ENCODE measurements at places on chromosomes 12 and 14. TPM values are rescaled to one million over a fixed set of nuclear protein-coding genes. Genes with fewer than 3 reads are reported as not detected.
A peak's percentile ranks its signal among the peaks of the same experiment; 100 is the strongest.

DNA sequence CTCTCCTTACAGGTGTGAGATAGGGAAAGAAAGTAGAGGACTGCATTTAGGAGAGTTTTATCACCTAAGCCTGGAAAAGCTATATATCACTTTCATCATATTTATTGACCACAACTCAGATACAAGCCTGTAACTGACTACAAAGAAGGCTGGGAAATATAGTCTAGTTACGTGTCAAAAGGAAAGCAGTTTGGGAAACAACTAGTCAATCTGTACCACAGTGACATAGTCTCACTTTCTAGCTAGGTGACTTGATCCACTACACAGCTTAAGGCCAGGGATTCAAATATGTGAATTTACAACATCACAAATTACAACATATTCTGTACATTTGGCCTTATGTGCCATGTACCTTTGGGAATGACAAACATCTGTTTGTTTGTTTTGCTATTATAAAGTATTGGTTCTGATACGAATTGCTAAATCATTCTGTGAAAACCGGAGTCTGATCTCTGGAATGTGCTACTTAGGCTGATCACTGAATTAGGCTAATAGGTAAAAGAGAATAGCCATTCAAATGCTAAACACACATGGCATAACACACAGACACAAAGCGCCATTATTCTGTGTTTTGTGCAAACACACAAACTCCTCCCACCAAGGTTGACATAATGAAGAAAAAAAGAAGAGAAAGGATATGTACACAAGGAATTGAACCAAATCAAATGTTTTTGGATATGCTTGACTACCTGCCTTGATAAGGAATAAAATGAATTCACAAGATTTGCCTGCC is 279.8 kb downstream of the DUSP6 start:
- no peak for DNase-seq

DNA sequence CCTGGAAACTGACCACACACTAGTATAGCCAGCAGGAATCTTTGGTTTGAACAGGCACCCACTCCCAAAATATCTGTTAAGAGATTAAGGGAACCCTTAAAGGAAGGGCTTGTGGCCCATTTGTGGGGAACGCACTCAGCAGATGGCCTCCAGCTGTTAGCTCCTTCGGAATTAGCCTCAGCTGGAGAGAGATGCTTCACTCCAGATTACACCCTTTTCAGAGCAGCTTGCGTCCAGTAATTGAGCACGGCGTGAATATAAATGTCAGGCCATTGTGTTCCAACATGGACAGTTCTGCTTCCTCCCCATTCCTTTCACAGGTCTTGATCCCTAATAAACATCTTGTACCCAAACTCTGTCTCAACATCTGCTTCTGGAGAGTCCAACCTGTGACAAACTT is 397.8 kb downstream of the SEC23A start:
- no peak for DNase-seq

GRCh38 chr14:70931008-70931407 is 23.7 kb downstream of the PCNX1 start:
- DNase-seq: no peak

DNA sequence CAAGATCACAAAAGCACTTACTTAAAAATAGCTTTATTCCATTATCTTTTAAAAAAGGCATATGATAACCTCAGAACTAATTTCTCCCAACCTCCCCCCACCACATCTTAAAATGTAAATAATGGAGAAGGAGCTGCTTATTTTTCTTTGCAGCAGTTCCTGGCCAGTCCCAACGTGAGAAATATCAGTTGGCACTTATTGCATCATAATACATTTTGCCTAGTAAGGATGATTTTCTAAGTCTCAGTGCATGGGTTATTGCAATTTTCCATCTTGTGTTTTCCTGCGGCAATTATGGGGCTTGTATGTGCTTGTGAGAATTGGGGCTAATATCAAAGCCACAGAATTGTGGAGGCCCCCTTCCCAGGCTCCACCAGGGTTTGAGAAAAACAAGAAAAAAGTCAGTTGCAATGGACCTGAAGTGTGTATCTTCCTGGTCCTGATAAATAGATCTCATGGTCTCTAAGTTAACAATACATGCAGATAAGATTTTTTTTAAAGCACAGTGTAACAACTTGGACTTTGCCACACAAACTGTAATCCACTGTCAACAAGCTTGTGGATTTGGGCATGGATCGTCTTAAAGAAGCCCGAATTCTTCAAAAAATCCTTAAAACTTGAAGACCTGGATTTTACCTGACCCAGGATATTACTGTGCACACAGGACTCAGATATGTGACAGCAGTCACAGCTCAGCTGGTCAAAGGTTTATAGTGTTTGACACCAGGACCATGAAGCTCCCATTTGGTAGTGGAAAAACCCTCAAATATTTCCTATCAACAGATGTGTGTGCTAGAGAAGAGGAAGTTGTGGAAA is 2.8 kb upstream of the WSB2 start:
- DNase-seq: peak; percentile 61

GRCh38 chr14:91113829-91114078 is at the start of gene DGLUCY:
Gene DGLUCY, plus strand, starts transcription at chr14:91114073. Its CDS starts 46,222 bp downstream, at chr14:91160295.
- DNase-seq: peak; percentile 72

DNA sequence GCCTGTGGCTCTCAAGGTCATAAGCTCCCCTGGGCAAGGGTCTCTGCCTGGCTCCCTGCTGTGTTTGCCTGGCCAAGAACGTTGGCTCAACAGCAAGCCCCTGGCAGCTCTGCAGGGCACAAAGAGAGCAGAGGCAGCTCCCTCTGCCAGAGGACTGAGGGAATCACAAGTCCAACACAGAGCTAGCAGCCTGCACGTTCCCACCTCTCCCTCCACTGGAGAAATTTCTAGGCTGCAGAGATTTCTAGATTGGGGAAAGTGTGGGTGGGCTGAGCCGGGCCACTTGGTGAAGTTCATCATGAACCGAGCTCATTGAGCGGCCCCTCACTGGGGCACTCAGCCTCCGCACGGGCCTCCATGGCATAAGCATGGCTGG is 19.8 kb downstream of the ZFYVE21 start:
- DNase-seq: no peak

GRCh38 chr12:65152012-65152411 is 17.4 kb upstream of the LEMD3 start:
- DNase-seq: no peak

DNA sequence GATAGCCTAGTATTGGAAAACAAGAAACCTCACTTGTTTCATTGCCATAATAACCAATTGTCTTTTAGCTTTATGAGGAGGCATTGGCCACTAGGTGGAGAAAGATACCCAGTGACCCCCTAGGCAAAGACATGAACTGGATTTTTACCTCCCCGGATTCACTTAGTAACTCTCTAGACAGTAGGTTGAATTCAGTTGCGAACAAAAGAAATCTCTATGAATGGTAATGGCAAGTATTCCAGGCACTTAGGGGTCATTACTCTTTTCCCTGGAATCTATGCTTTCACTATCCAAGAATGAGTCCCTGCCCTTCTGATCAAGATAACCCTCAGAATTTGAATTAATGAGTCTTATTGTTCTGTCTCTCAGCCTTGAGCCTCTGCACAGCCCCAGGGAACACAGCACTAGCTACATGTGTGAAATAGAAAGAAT is 29.5 kb upstream of the RHOJ start:
- peak; percentile 75 for DNase-seq

ITGA7 gene
- 0.13 TPM for total RNA-seq

KRT82 gene
- total RNA-seq: not detected

NPFF gene
- not detected for total RNA-seq

TMEM229B gene
- 1.1 TPM for total RNA-seq

CLEC4D gene
- total RNA-seq: not detected

BCL7A gene
- total RNA-seq: 6.0 TPM
